ENCODE measurements at places on chromosomes 6 and 20. TPM values are rescaled to one million over a fixed set of nuclear protein-coding genes. Genes with fewer than 3 reads are reported as not detected.
A peak's percentile ranks its signal among the peaks of the same experiment; 100 is the strongest.

GRCh38 chr20:49888212-49889000, 26.9 kb downstream of the SPATA2 start:
- DNase-seq: peak; percentile 20

- DNase-seq: no peak
These were observed 45.1 kb upstream of the TASP1 start for GRCh38 chr20:13683833-13684232.

- peak; percentile 73 for DNase-seq
These were observed 40.1 kb downstream of the ILRUN start for GRCh38 chr6:34656378-34657036.

DNA sequence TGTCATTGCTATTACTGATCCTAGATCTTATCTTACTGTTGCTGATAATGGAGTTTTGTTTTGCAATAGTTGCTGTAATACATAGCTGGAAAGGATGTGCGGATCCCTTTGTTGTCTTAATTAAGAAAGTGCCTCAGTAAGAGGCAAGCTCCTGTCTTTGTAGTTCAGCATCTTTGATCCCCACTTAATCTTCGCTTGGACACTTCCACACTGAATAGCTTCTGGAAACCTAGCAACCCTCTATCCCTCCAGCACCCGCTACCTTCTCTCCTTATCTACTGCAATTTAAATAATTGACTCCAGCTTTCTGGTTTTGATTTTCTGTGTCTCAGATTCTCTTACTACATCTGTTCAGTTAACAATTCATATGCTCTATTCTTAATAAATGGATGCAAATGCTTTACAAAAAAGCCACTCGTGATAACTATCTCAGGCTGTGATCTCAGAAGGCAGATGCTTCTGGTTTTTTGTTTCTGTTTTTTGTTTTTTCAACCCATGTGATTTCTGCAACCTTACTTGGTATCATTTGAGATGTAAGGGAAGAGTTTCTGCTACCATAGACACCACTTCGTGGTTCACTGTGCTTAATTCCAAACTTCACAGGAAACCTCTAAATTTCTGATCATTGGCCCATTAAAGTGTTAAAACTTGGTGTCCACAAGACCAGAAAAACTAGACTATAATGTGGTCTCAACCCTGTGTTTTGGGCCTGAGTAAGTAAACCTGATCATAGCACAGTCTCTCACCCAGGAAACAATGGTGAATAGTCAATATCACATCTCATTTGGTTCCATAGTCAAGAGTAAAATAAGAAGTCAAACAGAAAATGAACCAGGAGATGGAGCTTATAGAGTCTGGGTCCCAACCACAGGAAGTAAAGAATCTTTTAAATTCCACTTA, 352.1 kb upstream of the SOX4 start:
- no peak for DNase-seq

DNA sequence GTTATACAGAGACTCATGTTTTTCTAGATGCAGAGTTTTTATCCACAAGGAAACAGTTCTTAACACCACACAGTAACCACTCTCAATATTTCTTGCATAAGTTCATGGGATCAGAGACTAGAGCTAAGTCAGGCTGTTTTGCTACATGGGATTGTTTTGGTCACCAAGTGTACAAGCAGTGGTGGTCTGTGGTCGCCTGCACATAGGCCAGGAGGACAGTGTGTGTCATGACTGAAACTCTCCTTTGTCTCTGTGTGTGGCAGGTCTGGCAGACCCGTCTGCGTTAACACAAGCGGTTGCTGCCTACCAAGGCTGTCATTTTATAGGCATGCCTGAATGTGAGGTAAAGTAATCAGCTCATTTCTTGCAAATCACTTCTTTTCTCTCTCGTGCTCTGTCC, 18.9 kb downstream of the WRNIP1 start:
- DNase-seq: no peak

DNA sequence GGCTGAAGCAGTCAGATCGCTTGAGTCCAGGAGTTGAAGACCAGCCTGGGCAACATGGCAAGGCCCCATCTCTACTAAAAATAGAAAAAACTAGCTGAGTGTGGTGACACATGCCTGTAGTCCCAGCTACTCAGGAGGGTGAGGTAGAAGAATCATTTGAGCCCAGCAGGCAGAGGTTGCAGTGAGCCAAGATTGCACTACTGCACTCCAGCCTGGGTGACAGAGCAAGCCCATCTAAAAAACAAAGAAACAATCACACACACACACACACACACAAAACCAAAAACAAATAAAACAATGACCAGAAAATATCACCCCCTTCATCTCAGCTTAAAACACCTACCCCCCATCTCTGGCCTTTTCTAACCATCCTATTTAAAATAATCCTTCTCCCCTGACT, 68.0 kb downstream of the BTBD9 start:
- no peak for DNase-seq

- no peak for DNase-seq
These were observed 88.6 kb downstream of the ERMARD start for GRCh38 chr6:169839898-169840631.

DNA sequence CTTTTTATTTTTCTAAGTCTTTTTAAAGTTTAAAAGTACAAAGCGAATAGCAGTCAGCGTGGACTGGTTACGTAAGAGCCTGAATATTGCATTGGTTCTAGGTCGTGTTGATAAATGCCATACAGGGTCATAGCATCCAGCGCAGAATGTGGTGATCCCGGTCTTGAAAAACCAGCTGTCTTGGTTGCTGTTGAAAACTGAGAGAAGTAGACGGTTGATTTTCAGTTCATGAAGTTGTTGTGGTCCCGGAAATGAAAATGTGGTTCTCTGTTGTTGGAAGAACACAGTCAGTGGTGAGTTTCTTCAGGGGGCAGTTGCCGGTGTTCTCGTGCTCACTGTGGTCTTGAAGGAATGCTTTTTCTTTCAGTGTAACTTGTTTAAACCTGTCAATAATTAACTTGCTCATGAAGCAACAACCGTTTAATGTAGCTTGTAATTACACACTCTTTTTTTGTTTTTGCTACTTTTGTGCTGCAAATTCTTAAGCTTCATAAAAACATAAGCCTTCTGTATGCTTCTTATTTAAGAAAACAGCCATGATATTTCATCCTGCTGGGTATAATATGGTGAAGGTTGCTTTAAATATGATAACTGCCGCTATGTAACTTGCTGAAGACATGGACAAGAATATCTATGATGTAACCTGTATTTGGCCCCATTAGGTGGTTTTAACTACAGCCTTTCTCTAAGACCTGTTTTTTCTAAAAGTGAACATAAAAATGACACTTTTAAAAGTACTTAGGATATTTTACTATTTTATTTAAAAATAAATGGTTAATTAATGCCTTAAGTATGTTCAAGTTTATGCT, 64.8 kb upstream of the KIF25 start:
- no peak for DNase-seq

GRCh38 chr6:164045082-164045481, 630.6 kb downstream of the QKI start:
- DNase-seq: no peak

- DNase-seq: no peak
These were observed 20.9 kb upstream of the ZFAND3 start for GRCh38 chr6:37798436-37799262.

- DNase-seq: no peak
These were observed 81.0 kb downstream of the ATG5 start for GRCh38 chr6:106244521-106244920.

GRCh38 chr6:7035837-7036249, 71.9 kb upstream of the RREB1 start:
- DNase-seq: no peak

GRCh38 chr6:133741375-133741861, 147.5 kb upstream of the TCF21 start:
- peak; percentile 22 for DNase-seq

DNA sequence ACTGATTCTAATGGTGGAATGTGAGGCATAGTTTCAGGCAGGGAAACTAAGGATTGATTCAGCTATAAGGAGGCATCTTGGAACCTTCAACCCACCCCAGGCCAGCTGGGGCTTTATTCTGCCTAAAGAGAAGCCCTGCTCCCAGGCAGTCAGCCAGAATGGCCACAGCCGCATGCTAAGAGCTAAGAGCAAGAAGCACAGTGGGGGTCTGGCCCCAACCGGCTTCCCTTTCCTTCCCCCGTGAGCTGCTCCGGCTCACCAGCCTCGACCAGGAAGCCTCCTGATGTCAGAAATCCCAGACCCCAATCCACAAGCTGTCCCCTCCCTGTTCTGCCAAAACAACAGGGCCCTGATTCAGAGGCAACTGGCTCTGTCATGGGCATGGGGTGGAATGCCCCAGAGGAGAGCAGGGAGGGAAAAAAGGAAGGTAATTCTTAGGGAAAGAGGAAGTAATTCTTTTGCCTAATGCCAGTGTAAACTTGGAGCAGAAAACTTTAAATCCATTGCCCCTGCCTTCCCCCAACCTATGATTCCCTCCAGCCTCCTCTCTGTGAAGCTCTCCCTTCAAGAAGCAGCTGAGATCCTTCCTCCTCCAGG, 6.9 kb downstream of the GRM4 start:
- DNase-seq: no peak

TFAP2D gene
- total RNA-seq: not detected

WFDC13 gene
- not detected for total RNA-seq

BMP2 gene
- 9.2 TPM for total RNA-seq

PHACTR3 gene
- 0.14 TPM for total RNA-seq

BEND6 gene
- 8.3 TPM for total RNA-seq

PNLDC1 gene
- 0.11 TPM for total RNA-seq

C20orf96 gene
- total RNA-seq: 10.7 TPM

COL12A1 gene
- 106 TPM for total RNA-seq

GHRH gene
- total RNA-seq: not detected

Measured in astrocyte (in vitro differentiated cells and primary cell).